ENCODE measurements at places on chromosomes 3 and 15.

DNA sequence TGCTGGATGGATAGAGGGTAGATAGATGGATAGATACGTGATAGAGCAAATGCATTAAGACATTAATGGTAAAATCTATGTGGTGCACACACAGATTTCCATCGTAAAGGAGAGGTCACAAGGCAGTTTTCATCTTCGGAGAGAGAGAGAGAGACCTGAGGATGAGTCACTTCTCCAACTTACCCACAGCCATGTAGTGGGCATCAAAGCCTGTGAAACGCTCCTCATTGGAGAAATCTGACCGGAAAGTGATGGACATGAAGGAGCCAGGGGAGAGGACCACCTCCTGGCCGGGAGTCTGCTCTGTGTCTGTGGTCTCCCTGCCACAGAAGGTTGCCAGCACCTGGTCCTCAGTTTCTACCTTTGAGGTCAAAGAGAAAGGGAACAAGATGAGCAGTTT lies 29.2 kb downstream of the MASP1 start:
- no peak for DNase-seq

GRCh38 chr15:43513550-43513949 lies 3.9 kb upstream of the MAP1A start:
- DNase-seq = no peak

- no peak for DNase-seq
Observed at GRCh38 chr15:67836477-67836876, 3.4 kb downstream of the RNU6-1 start.

DNA sequence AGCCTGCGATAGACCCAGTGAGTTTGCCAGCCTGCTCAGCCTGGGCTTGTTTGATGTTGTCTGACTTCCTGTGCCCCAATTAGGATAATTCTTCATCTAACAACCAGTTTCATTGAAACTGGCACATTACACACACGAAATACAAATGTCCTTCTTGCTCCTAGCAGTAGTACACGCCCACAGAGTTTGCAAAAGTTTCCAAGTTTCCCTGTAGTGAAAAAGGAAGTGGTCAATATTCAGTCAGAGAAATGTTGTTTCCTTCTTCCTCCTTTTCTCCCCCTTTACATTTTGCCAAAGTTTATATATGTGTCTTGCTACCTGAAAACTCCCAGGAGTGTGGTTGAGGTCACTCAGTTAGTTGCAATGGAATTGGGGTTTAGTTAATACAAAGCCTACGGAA lies 58.4 kb upstream of the LRTM1 start:
- no peak for DNase-seq

DNA sequence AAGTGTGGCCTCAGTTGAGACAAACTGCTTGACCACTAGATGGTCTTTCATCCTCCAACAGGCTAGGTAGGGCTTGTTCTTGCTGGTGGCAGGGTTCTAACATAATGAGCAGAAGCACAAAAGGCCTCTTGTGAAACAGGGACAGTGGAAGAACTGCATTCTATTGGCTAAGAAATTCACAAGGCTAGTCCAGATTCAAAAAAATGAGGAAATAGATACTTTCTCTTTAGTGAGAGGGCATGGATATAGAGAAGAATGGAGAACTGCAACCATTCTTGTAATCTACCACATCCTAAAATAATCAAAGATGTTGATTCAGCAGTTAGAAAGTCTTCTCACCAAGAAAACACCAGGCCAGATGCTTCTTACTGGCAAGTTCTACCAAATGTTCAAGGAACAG lies 143.7 kb upstream of the LRIG1 start:
- no peak for DNase-seq

DNA sequence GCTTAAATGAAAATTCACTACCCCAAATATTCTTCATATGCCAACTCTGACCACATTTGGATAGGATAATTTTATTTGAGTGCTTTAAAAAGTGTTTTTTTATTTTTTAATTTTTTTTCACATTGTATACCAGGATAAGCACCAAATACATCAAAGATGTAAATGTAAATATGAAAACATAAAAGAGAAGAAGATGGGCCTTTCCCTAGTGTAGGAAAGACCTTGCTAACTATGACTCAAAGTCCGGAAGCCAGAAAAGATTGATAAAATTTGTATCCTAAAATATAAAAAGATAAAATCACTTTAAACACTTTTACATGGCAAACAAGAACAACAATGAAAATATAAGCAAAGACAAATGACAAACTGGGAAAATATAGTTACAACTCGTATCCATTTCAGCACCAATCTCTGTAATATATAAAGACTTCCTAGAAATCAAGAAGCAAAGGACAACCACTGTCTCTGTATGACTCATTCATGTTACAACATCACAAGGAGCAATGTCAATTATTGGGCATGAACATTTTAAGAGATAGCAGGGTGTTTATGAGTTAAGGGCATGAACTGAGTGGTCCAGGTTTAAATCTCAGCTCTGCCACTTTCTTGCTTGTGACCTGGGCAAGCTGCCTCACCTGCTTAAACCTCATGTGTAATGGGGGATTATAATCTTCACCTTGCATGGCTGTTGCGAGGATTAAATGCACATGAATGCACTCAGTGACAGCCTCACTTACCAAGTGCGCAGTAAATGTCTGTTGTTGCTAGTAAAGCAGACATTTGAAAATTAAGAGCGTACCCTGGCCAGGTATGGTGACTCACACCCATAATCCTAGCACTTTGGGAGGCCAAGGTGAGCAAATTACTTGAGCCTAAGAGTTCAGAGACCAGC lies 25.3 kb upstream of the ARHGEF3 start:
- DNase-seq = peak; percentile 59

GRCh38 chr3:41075975-41076374 lies 123.3 kb upstream of the CTNNB1 start:
- DNase-seq = no peak

GRCh38 chr15:34726406-34727100 lies 28.2 kb downstream of the GJD2 start:
- peak; percentile 35 for DNase-seq

GRCh38 chr15:38401701-38402100 lies 52.2 kb upstream of the FAM98B start:
- no peak for DNase-seq

DNA sequence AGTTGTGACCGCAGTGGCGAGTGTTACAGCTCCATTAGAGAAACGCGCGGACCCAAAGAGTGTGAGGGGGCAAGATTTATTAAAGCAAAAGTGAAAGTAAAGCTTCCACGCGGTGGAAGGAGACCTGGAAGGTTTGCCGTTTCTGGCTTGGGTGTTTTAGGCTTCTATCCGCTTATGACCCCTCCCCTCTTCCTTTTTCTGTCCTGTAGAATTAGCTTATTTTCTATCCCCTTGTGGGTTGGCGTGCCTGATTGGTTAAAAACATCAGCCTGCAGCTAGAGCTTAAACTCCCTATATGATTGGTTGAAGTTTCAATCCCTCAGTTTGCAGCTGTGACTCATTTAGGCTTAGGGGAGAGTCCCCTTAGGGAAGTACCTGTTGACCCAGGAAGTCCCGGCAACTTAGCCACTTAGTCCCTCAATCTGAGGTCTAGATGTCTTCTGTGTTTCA lies 39.6 kb downstream of the C3orf38 start:
- no peak for DNase-seq

GRCh38 chr15:78830514-78831228 lies 19.4 kb upstream of the ADAMTS7 start:
- DNase-seq = no peak

DNA sequence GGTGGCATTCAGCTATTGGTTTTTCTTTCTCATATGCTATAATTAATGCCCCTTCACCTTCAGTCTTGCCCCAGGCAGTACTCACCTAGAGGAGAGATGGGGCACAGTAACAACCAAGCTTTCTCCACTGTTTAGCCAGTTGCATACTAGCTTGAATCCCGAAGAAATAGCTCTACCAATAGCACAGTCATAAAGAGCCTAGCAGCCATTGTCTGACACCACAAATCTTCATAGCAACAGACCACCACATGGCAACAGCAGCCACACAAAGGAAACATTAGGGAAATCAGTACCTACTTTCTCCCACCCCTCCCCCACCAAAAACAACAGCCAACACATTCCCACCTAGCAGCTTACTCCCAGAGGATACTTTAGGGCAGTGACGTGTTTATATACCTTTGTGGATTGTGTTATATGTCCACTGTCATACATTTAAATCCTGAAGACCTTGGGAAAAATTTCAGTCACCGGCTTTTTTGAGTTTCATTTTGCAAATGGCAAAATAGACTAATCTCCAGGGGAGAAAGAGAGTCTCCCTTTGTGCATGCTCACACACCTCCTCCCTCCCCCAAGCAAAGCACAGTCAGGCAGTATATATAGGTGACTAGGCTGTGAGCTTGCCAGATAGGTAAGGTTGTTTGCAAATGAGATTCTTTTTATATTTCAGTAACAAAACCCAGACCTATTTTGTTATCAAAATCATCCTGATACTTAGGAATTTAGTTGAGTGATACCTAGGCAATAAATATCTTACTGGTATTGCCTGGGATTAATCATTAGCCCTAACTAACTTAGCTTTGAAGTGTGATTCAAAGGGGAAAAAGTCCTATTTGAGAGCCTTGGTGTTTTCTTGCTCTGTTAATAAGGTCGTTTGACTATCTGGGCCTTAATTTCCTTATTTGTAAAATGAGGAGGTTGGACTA lies 140.6 kb downstream of the RBPMS2 start:
- peak; percentile 47 for DNase-seq

- no peak for DNase-seq
Observed at GRCh38 chr3:62632510-62633294, 242.5 kb downstream of the CADPS start.

GRCh38 chr3:105367406-105368213 lies 901 bp downstream of the ALCAM start:
- DNase-seq = no peak

DNA sequence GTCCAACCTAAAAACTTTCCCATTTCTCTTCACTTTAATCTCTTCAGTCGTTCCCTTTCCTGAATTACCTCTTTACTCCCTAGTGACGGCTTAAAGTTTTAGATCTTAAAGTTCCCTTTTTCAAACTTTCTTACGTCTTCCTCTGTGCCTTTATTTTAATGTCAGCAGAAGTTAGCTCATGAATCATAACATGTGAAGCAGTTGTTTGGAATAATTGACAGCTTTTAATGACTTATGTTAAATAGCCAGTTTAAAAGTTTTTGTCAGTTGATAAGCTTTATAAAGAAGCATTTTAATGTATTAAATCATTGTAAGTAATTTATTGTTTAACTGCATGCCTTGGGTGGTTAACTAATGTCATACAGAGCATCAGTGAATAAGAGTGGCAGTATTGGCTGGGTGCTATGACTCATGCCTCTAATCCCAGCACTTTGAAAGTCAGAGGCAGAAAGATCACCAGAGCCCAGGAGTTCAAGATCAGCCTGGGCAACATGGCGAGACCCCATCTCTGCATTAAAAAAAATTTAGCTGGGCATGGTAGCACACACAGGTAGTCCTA lies 33.9 kb downstream of the PIK3CA start:
- no peak for DNase-seq

DNA sequence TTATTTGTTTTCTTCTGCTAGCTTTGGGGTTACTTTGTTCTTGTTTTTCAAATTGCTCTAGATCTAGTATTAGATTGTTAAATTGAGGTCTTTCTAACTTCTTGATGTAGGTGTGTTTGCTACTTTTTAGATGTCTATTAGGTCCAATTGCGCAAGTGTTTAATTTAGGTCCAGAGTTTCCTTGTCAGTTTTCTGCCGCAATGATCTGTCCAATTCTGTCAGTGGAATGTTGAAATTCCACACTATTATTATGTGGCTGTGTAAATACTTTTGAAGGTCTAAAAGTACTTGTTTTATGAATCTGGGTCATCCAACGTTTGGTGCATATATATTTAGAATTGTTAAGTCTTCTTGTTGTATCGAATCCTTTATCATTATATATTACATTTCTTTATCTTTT lies 324.4 kb upstream of the SGO1 start:
- DNase-seq = no peak

DNA sequence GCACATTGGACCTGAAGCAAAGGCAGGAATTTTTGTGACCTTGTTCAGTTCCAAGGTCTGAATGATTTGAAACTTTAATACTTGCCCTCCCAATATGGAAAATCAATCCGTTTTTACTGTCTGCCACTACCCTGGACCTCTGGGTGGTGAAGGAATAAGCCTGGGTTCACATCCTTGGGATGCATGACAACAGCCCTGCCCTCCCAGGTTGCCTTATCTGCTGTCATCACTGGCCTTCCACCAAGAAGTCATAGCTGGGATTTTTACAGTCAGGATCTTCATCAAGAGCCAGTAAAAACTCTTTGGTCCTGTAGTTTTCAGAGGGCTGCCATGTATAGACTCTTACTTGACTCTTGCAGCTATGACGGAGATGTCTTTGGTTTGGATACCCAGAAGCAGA lies 128.6 kb downstream of the MYLK start:
- DNase-seq = no peak

GRCh38 chr3:148054999-148055398 lies 642.7 kb upstream of the AGTR1 start:
- no peak for DNase-seq

DNA sequence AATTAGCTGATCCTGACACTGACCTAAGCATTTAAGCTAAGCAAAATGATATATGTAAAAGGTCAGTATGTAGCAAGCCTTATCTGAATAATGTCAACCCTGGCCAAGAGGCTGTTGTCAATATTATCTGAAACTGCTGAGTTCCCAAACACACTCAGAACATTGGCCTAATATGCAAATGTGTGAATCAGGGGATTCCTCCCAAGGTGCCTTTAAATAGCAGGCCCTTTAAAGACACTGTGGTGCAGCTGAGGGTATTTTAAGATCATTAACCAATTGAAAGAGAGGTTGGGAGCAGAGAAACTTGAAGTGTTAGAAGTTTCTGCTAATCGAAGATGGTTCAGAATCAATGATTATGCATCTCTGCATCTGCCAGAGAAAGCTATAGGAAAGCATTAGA lies 207.0 kb downstream of the NTRK3 start:
- DNase-seq = no peak

GRCh38 chr3:136982520-136983138 lies 24.8 kb downstream of the IL20RB start:
- peak; percentile 46 for DNase-seq

DNA sequence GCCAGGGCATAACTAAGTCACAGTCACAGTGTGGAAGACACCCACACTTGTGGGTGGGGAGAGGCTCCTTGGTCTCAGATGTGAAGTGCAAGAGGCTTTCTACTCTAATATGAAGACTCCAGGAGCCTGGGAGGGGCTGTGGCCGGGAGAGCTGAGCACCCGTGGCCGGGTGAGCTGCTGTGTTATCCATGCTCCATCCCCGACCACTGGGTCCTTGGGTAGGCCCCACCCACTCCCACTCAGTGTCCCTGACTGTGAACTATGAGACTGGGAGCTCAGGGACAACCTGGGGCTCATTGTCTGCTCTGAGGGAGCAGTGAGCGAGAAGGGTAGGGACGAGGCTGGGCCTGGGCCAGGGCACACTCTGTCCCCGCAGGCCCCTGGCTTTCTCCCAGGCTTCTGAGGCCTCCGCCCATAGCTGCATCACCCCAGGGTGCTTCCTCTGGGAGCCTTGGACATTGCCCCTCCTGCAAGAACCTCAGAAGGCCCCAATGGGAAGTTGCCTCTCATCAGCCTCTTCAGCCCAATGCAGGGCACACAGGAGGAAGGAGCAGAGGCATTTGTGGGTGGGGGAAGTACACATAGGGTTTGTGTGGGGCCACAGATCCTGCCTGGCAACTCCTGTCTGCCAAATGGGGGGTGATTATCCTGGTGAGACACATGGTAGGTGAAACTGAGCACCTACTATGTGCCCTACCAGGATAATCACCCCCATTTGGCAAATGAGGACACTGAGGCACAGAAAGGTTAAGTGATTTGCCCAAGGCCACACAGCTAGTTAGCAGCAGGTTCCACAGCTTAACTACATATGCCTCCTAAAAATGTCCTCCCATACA lies 2.4 kb downstream of the ANPEP start:
- DNase-seq = no peak

GRCh38 chr3:86890741-86891396 lies 100.1 kb downstream of the VGLL3 start:
- DNase-seq = no peak

Data from retinal pigment epithelial cell (primary cell).